ENCODE measurements at places on chromosomes 6 and 20.
A peak's percentile ranks its signal among the peaks of the same experiment; 100 is the strongest.

DNA sequence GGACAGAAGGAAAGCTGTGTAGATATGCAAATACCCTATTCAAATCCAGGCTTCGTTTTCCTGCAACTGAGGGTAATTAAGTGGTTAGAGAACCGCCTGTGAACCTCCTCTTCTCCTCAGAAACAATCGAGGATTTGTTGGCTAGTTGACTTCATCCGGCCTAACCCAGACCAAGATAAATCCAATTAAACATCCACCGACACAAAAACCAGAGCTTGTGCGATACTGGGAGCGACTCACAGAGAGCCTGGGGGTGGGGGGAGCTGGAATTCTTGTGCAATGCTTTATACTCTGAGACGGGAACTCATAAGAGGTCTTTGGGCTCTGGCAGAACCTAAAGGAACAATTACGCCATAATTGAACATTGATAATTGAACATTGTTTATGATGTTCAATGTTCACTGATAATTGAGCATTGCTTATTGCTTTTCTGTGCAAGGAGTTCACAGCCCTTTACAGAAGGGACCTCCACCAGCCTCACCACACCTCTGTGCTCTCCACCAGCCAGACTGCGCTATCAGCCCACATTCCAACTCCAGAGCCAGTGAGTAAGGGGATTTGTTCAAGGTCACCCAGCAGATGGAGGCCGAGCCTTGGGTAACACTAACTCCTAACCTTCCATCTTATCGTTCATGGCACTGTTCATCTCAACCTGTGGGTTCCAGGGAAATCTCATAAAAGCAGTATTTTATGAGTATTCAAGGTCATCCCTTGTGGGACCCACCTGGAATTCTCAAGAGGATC lies 429.6 kb upstream of the JARID2 start:
- peak; percentile 98 for DNase-seq

- DNase-seq: no peak
Measured at GRCh38 chr20:61802721-61803311, 262.9 kb downstream of the TAF4 start.

DNA sequence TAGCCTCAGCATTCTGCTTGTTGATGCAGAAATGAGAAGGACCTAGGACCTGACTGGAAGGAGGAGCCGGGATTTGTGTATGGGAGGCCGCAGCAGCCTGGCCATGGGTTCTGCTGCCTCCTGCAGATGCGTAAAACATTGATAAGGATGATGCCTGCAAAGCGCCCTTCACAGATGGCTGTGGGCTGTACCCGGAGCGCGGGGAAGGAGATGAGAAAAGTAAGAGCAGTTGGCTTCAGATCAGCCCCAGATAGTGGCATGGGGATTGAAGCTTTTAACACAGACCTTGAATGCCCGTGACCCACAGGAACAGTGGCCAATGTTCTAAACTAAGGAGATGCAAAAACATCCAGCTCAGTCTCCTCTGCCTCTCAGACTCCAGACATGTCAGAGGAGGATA lies 136.4 kb upstream of the KCNG1 start:
- DNase-seq: no peak

DNA sequence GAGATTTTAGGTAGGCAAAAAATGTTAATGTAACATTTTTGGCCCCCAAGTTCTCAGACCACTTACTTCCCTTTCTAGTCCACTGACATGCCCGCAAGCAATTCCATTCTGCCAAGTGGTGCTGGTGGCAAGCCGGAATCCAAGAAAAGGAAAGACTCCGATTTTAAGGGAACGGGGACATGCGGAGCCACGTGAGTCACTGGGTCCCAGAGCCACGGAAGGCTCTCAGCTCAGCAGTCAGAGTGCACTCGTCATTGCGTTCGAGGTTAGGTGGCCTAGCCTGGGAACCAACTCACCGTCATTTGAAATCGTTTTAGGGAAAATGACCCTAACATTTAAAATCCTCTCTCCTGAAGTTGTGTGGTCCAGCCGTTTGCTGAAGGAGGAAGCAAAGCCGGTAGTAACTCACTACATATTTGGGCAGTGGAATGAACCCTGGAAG lies 711 bp upstream of the SIRT5 start:
- peak; percentile 31 for DNase-seq

- no peak for DNase-seq
Measured at GRCh38 chr6:75991941-75992340, 80.5 kb downstream of the IMPG1 start.

GRCh38 chr6:152248980-152249379 lies 388.2 kb downstream of the SYNE1 start:
- no peak for DNase-seq

DNA sequence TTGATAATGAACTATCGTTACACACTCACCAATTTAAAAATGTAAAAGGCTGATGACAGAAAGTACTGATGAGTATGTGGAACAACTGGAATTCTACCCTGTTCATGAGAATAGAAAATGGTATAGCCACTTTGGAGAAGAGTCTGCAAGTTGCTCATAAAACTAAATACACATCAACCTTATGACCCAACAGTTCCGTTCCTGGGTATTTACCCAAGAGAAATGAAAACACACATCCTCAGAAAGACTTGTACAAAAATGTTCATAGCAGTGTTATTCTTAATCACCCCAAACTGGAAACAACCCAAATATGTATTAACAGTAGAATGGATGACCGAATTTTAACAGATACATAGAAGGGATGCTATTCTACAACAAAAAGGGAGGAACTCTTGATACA lies 145.7 kb upstream of the LRFN2 start:
- no peak for DNase-seq

DNA sequence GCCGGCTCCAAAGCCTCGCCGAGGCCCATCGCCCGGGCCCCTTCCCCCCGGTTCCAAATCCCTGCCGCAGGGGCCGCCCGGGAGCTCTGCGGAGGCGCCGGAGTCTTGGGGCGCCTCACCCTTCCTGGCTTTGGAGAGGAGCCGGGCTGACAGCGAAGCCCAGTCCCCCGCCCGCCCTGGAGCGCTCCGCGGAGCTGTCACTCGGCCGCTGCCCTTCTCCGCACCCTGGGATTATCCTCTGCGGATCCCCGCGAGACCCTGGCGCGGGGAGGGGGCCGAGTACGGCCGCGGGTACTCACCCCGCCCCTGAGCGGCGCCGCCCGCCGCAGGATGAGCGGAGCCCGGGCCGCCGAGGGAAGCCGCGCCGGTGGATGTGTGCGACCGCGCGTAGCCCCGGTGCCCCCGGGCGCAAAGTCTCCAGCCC lies 343 bp downstream of the SNAP91 start:
- no peak for DNase-seq

DNA sequence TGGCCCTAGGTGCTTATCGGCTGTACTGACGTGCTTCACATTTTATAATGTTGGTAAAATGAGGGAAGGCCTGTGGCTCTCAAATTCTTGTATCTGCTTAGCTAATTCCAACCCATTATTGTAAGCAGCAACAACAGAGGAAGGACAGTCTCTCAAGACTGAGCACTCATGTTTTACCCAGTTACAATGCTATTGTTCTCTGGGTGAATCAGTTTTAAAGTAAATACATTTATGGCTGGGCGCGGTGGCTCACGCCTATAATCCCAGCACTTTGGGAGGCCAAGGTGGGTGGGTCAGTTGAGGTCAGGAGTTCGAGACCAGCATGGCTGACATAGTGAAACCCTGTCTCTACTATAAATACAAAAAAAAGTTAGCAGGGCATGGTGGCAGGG lies 194.6 kb downstream of the PRKN start:
- DNase-seq: no peak

- no peak for DNase-seq
Measured at GRCh38 chr6:99110029-99110428, 162.3 kb upstream of the FBXL4 start.

DNA sequence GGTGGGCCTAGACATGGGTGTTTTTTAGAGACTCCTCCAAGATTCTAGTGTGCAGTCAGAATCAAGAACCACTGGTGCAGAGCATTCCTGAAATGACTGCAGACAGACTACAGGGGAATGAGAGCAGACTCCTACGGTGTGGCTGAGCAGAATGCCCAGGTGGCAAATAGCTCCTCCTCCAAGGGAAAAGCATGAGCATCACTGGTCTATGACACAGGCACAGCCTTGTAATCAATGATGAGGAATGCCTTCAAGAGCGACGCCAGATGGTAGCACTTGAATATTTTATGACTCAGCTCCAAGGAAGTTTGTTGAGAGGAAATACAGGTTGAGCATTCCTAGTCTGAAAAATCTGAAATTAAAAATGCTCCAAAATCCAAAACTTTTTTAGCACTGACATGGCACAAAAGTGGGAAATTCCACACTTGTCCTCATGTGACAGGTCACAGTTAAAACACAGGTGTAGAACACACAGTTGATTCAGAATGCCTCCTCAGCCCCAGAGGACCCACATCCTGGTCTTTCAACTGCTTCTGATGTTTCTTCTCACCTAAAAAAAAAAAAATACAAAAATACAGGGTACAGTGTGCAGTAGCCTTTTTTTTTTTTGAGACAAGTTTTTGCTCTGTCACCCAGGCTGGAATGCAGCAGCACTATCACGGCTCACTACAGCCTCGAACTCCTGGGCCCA lies 10.6 kb upstream of the FAM8A1 start:
- DNase-seq: peak; percentile 43

DNA sequence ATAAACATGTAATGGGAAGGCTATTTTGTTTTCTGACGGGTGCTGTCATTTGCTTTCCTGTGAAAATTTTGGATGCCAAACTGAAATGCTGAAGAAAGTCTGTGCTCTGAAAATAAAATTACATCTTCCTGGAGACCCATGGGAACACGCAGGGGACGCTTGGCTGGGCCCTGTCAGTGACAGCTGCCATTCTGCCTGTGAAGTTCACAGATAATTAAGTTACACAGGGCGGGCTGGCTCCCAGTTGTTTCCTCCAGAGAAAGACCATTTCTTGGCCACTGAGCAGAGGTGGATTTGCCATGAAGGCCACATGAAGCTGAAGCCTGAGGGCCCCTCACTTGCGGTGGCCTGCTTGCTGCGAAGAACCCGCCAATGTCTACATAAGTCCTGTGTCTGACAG lies 93.5 kb downstream of the TMEM170B start:
- no peak for DNase-seq

DNA sequence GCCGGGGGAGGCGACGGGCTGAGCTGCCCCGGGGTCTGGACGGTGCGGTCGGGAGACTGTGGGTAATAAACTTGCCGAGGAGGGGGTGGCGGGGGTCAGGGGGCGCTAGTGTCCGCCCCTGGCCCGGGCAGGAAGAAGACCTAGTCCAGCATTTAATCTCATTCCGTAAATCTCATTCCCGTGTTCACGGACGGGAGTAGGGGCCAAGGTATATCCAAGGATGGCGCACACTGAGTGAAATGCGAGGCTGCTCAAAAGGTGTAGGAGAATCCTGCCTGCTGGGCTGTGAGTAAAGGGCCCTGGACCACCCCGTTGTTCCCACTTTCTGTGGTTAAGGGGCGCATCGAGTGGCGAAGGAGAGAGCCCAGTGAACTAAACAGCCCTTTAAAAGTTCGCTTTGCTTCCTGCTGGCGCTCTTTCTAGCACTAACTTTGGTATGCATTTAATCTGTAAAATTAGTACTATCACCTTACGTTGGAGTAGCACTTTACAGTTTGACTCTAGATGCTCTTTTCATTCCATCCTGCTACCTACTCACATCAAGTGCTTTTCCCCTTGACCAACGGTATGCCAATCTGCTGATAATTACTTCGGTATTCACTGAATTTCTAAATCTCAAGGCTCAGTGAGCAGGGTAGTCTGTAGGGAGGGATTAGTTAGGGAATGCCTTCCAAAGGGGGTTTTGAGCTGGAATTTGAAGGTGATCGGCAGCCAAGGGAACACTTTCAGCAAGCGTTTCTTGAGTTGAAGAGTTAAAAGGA lies 730 bp downstream of the PARD6B start:
- no peak for DNase-seq

GRCh38 chr6:72621291-72622093 lies at the start of gene KCNQ5:
KCNQ5 (plus strand) TSS chr6:72622064.
- no peak for DNase-seq

DNA sequence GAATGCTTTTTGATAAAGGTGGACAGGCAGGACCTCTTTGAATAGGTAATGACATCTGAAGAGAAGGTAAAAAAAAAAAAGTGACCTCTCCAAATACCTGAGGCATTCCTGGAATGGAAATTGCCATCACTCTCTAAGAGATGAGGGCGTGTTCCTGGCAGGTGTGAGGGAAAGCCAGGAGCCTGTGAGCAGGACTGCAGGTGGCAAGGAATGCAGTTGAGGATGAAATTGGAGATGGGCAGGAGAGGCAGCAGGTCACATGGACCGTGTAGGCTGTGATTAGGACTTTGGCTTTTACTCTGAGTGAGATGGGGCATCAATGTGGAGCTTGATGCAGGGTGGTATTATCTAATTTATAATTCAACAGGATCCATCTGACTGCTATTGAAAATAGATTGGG lies 227.4 kb downstream of the LRFN2 start:
- DNase-seq: no peak

- DNase-seq: no peak
Measured at GRCh38 chr6:167298127-167298526, 7.0 kb downstream of the UNC93A start.

DNA sequence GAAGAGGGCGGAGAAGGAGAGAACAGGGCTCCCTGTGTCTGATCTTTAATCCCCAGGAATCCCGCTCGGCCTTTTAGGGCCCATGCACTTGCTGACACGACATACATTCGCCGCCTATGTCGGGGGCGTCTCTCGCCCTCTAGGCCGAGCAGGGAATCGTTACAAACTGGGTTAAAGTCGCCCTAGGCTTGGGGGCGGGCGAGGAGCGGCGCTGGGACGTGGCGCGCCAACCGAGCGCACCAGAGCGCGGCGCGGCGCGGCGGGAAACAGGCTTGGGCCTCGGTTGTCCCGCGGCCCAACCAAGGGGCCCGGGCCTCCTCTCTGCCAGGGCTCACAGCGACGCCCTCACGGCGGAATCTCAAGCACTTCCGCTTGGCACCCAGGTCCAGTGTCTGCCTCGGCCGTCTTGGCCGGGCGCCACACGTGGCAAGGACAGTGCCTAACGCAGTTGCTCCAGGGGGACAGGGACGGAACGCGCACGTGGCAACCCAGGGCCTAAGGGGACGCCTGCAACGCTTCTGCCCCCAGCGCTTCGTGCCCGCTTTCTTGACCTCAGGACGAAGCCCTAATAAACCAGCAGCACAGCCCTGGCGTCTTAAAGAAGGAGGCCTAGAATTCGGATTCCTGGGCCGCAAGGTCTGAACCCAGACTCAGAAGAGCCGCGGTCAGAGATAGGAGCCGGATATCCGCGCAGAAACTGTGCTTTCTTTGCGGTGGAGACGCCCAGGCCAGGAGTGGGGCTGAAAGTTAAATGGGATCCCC lies 71.5 kb downstream of the NCR2 start:
- no peak for DNase-seq

- DNase-seq: peak; percentile 72
Measured at GRCh38 chr6:27502508-27503435, 29.9 kb upstream of the ZNF184 start.
